Dermis microvascular lymphatic vessel endothelial cell (primary cell): ENCODE measurements at places on chromosomes 2 and 18. TPM values are rescaled to one million over a fixed set of nuclear protein-coding genes. Genes with fewer than 3 reads are reported as not detected.

DNA sequence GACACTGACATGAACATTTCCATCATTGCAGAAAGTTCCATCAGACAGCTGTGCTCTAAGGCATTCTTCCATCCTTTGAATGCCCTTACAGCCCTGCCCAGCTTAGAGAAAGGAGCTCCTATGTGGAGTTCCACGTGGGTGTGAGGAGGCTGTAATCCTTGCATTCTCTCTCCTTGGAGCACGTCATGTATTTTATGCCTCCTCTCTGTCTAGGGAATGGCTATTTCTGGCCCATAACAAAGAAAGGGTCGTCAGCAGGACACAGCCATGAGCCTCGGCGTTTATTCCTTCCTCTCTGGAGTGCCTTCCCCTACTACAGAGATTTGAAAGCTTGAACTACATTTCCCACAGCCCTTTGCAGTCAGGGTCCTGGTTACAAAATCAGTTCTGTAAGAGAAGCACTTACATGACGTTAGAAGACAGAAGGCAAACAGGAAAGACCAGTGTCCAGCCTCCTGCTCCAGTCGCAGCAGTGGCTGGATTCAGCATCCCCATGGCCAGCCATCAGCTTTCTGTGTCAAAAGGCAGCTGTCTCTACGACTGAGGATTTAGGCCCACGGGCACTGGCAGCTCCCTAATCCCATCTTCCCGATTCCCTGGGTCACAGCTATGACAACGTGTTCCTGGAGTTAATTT lies 234.9 kb downstream of the TFCP2L1 start:
- DNase-seq, result no peak

GRCh38 chr2:30267161-30267975 lies 36.0 kb downstream of the LBH start:
- no peak for DNase-seq

Gene PPP1R1C
- 0.13 and 0.89 TPM in 2 replicates for total RNA-seq

Gene GCG
- not detected in 2 replicates for total RNA-seq

Gene C18orf54
- total RNA-seq, result 4.2 and 6.9 TPM in 2 replicates

Gene KLF11
- total RNA-seq, result 4.4 and 7.7 TPM in 2 replicates
